Common myeloid progenitor, CD34-positive (primary cell): ENCODE measurements at places on chromosomes 2 and 18.
A peak's percentile ranks its signal among the peaks of the same experiment; 100 is the strongest.

DNA sequence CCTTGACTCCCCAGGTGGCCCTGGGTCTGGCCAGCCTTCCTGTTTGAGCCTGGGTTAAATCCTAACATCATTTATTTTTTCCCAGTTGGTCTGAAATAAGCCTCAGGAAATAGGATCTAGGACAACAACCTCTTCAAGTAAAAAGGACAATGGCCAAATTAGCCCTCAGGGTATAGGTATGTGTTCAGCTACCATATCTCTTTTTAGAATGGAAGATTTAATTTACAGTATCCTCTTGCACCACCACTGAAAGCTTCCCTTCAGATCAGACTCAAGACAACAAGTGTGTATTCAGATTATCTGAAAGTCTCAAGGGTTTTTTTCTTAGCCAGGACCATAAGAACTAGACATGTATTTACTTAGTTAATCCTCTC, 61.6 kb upstream of the CXCR4 start:
- DNase-seq: no peak

- DNase-seq: no peak
Observed at GRCh38 chr2:10532638-10533101, 84.5 kb upstream of the ODC1 start.

GRCh38 chr2:57740891-57741290, 305.7 kb upstream of the VRK2 start:
- no peak for DNase-seq

GRCh38 chr2:14577843-14578242, 54.7 kb upstream of the LRATD1 start:
- DNase-seq: no peak

DNA sequence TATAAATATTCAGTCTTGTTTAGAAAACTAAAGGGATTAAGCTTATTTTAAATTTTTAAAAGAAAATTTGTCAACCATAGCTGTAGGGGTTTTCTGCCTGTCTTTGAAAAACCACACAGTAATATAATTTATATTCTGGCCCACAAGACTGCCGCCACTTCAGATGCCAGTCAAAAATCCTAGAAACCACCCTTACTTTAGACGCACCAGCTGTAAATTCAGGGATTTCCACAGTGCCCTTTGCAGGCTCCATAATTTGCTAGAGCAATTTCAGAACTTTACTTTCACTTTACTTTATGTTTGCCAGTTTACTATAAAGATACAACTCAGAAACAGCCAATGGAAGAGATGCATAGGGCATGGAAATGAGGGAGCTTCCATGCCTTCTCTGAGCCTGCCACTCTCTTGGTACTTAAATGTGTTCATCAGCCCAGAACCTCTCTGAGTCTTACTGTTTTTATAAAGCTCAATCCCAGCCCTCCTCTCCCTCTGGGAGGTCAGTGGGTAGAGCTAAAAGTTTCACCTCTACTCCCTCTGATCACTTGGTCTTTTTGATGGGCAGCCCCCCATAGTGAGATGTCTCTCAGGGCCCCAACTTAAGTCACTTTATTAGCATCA, 63.3 kb downstream of the KYNU start:
- peak; percentile 54 for DNase-seq

GRCh38 chr2:36587101-36587500, 10.9 kb downstream of the FEZ2 start:
- DNase-seq: no peak

DNA sequence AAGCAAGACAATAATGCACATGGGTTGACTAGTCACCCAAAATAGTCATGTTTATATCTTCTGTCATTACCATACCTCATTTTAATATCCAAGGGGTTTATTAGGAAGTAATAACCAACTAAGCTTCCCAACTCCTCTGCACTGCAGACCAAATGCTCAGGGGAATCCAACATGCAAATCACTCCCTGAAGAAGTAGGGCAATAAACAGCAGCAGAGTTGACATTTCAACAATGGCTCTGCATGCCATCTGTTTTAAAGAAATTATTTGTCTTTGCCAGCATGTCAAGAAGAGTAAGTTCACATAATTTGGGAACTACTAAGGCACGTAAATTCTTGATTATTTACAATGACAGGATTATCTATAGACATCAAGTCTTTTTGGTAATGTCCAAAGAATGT, 84.4 kb upstream of the LYPD1 start:
- DNase-seq: no peak
